Brain microvascular endothelial cell (primary cell): ENCODE measurements at places on chromosomes 4 and X.

GRCh38 chr4:102684610-102685052 lies 76.1 kb downstream of the MANBA start:
- DNase-seq = peak; percentile 79

GRCh38 chrX:31098079-31098478 lies 26.2 kb upstream of the FTHL17 start:
- no peak for DNase-seq

GRCh38 chr4:187075514-187075913 lies 351.9 kb upstream of the FAT1 start:
- DNase-seq = no peak

- DNase-seq = no peak
These were observed 145.1 kb downstream of the BEND2 start for GRCh38 chrX:18075603-18076002.

DNA sequence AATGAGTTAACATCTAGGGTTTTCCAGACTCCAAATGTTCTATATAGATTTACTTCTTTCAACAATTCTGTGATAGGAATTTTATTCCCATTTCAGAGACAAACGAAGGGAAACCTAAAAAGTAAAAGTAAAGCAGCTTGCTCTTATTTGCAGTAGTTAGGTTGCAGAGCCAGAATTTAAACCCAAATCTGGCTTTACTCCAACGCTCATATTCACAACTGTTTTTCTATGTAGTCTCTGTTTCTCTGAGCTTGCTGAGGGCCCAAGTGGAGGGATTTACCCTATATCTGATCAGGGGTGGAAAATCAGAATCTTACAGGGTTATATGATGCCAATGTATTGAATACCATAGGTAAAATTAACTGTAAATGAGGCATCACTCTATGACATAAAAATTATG lies 599.1 kb upstream of the GRIA3 start:
- DNase-seq = no peak

- DNase-seq = no peak
These were observed 73.6 kb downstream of the CPEB2 start for GRCh38 chr4:15075875-15076274.

DNA sequence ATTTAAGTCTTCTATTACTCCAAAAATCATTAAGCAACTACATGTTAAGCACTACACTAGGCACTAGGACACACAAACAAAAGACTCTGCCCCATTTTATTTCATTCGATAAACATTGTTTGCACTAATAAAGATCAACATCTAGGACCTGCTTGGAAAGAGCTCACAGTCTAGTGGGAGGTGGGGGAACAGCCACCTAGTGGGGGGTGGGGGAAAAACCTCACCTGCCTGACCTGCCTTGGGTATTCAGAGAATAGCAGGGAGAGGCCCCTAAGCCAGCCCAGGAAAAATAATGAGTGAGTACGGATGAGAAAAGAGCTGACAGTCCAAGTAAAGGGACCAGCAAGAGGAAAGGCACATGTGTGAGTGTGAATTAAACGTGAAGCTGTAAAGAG lies 52.2 kb downstream of the PRDM5 start:
- no peak for DNase-seq
